ENCODE measurements at places on chromosomes 2 and 18. TPM values are rescaled to one million over a fixed set of nuclear protein-coding genes. Genes with fewer than 3 reads are reported as not detected.

Gene LRRC30
- not detected for total RNA-seq

Gene DNAJC5G
- not detected for total RNA-seq

Gene DIPK1C
- not detected for total RNA-seq

Gene KATNAL2
- total RNA-seq = 1.7 TPM

Gene ANKRD62
- total RNA-seq = not detected

Gene LONRF2
- total RNA-seq = 2.0 TPM

Gene DSG1
- not detected for total RNA-seq

Gene HOXD4
- 0.61 TPM for total RNA-seq

Gene TNFRSF11A
- 7.8 TPM for total RNA-seq
